Activated CD4-positive, alpha-beta T cell treated with anti-CD3 and anti-CD28 coated beads, Interleukin-2, Interleukin-4, amounts not matched to agents 100 ng/mL and 50 ng/mL, durations not matched to agents 16 hours and 8 hours (primary cell): ENCODE measurements at places on chromosomes 2 and 18.

GRCh38 chr2:209960045-209960444, 42.4 kb upstream of the RPE start:
- no peak for DNase-seq

DNA sequence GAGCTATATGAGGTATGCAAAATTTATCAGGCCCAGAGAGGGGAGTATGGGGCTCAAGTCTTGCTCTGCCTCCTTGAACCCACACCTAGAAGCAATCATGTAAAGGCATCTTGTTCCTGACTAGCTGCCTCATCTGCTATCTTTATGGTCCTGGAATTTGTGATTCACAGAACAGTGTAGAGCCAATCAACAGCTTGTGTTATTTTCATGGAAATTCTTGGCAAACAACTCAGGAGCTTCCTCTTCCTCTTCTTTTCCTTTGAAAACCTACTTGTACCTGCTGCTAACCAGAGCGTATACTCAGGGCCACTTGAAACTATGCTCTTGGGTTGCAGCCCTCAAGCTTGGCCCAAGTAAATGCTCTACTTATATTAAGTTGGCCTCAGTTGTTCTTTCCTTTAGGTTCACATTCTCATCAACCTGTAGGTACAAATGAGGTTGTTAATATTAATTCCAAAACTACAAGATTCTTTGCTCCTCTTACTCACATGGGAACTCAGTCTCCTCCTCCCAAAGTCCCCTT, 3.5 kb upstream of the NOSTRIN start:
- no peak for DNase-seq

- DNase-seq, result no peak
Observed at GRCh38 chr18:49666045-49666775, 104.4 kb downstream of the LIPG start.

DNA sequence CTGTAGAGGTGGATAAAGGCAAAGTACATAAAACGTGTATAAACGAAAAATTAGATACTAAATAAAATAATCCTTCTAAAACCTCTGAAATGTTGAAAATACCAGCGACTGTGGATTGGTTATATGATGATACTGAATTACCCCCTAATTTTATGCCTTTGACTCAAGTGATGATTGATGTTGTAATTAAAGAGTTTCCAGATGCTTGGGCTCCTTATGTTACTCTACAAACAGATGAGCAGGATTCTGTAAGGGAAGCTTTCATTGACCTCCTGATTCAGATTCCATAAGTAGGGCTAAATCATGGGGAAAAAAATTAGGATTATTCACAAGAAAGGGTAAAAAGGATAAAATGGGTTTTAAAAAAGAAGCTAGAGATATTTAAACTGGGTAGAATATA, 418.2 kb upstream of the SLC39A10 start:
- no peak for DNase-seq

- no peak for DNase-seq
Observed at GRCh38 chr2:166233244-166233643, 105.4 kb upstream of the SCN1A start.
